Bronchial epithelial cell (primary cell): ENCODE measurements at places on chromosomes 1 and 21.

DNA sequence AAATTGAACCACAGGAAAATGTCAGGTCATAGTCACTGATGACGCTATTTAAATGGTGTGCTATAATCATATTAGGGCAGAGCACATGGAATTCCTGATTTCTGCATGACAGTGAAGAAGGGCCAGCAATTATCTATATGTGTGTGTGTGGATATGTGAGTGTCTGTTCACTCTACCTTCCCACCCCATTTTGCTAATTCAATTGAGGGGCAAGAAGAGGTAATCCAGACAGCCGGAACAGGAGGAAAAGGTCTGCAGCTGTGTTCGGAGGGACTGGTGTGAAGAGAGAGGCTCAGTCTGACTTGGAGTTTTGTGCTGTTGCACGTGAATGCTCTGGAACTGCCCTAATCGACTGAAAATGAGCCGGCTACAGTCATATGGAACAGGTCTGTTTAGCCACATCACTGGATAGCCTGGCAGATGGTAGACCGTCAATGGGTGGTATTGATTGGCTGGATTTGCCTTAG, 5.1 kb upstream of the ELAVL4 start:
- DNase-seq: no peak

GRCh38 chr1:167543199-167543990, 10.2 kb downstream of the CREG1 start:
- DNase-seq: no peak

GRCh38 chr1:10917513-10918454, 94.7 kb upstream of the TARDBP start:
- no peak for DNase-seq

DNA sequence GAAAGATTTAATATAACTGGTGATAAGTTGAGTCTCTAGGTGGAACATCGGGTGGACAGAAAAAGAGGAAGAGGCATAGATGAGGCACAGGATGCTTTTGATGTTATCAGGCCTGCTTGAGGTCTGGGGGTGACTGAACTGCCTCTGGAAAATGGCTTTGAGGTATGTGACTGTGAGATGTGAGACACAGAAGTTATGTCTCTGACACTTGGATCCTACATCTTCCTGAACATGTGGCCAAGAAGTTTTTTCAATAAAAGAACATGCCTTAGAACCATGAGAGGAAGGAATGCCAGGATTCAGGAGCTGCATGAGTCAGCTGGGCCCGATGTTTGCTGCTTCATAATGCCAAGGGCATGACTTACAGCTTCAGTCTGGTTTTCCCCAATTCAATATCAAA, 11.5 kb upstream of the AIM2 start:
- DNase-seq: peak; percentile 80

- peak; percentile 54 for DNase-seq
These were observed 307.3 kb downstream of the BRINP3 start for GRCh38 chr1:190170321-190170720.

DNA sequence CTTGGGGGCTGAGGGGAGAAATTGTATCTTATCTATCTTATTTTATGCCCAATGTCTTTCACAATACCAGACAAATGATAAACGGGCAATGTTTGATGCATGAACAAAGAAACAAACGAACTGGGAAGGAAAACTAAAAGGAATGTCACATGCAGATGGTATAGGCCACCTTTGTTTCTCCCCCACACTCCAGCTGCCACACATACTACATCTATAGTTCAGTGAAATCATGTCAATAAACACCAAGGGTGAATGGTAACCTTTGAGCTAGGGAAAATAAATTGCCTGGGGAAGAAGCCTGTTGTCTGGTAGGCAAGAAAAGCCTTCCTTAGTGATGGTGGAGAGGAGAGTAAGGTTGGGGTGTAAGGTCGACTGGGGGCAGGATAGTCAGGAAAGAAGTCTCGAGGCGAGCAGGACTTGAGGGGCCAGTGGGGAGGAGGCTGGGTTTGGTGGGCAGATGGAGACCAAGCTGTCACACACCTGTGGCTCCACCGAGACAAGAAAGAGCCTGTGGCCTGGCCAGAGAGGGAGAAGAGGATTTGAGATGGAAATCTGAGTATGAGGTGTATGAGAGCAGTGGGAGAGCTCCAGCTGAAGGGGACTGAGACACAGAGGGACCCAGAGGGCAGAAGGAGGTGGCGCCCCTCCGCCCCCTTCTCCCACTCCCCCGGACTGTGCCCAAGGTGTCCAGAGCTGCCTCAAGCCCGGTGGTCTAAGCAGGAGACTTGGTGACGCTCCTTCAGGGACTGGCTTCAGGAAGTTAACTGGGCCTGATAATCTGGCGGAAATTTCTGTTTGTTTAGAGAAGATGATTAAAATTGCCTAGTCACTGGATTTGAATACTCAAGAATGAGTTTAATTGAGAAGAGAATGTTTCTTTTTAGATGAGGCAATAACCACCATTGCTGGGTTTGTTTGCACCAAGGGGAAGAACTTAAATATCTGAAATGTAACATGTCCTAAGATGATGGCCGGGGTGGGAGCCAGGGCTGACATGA, 37.3 kb downstream of the ATF3 start:
- no peak for DNase-seq

GRCh38 chr21:14273736-14274538, 58.0 kb downstream of the RBM11 start:
- DNase-seq: peak; percentile 49

DNA sequence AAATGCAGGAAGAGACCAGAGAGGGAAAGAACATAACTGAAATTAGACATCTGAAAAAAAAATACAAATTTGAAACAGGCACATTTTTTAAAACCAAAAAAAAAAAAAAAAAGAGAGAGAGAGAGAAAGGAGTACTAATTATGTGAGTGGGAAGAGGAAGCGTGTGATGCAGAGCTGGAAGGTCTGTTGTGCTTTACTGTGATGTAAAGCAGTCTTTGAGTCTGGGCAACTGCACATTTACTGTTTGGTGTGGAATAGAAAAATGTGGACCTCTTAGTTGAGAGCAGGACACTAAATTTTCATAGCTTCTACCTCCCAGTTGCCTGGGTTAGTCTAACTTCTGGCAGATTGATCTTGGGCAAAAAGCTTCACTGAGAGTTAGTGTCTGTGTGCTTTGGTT, 16.5 kb downstream of the LHX9 start:
- DNase-seq: no peak

- peak; percentile 71 for DNase-seq
These were observed 84.1 kb upstream of the PRDX6 start for GRCh38 chr1:173392895-173393658.

DNA sequence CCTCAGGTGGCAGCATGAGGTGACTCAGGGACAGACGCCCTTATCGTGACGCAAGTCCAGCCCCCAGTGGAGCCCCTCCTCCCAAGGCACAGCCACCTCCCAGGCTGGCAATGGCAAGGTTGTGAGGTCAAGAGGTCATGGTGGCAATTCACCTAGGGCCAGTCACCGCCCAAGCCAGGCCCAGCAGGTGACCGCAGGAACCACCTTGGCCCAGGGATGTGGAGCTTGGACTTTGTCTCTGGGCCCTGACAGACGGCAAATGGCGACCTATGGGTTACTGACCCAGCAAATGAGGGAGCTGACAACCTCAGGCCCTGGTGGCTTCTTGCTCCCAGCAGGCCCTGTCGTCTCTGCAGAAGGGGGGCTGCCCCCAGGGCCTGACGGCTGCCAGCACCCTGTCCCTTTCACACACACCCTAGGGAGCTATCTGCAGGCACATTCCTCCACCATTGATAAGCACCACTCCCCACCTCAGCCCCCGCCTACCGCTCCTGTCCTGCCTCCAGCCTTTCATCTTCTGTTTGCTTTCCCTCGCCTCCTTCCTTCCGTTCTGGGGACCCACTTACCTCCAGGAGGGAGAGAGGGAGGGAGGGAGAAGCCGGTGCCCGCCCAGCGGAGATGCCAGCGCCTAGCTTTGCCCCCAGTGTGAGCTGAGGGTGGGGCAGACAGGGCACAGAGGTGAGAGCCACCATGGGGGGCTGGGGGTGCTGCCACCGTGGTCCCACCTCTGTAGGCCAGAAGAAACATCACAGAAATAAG, 12.1 kb downstream of the EPHA2 start:
- DNase-seq: peak; percentile 80

GRCh38 chr1:11198257-11198656, 9.1 kb downstream of the ANGPTL7 start:
- no peak for DNase-seq

DNA sequence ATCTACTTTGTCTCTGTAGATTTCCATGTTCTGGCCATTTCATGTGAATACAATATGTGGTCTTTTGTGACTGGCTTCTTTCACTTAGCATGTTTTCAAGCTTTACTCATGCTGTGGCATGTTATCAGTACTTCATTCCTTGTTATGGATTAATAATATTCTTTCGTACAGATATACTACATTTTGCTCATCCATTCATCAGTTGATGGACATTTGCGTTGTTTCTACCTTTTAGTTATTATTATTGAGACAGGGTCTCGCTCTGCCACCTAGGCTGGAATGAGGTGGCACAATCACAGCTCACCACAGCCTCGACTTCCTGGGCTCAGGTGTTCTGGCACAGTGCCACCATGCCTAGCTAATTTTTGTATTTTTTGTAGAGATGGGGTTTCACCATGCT, 21.4 kb downstream of the SFPQ start:
- DNase-seq: no peak

DNA sequence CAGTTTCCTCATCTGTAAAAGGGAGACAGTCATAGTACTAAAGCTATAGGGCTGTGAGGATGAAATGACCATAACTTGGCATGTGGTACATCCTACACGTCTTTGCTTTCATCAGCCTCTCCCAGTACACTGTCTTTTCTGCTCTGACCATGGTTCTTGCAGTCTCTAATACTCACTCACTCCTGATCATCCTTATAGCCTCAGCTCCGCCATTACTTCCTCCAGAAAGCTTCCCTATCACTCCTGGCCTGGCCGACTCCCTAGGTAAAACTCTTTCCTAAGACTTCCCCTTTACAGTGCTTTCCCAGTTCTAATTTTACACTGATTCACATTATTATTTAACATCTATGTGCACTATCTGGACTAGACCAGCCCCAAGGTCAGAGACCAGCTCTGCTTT, 5.0 kb upstream of the MRPL24 start:
- DNase-seq: no peak

DNA sequence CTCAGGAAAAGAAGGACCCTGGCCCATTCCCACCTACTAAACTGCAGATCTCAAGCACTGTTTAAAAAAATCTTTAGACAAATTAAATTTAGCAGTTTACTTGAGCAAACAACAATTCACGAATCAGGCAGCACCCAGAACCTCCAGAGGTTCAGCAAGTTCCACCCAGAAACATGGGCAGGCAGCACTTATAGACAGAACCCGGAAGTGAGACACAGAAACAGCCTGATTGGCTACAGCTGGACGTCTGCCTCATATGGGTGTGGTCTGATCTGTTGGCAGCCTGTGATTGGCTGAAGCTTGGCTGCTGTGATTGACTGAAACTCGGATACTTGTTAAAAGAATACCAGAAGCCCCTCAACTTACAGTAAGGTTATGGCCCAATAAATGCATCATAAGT, 34.7 kb upstream of the COL6A2 start:
- DNase-seq: no peak

DNA sequence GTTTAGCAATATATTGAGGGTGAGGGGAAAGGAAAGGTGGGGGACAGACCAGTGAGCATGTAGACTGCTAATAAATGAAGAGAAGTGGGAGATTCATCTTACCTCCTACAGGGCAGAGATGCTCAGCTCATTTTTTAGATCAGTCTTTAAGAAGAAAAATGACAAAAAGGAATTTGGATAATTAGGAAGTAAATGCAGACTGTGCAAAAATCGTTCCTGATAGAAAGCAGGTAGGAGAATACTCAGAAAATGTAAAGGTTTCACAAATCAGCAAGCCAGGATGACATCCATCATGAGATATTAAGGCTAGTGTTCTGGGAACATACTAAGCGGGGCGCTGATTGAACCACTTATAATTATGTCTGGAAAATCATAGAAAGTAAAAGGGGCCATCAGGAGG, 106.3 kb downstream of the RNF220 start:
- DNase-seq: no peak

DNA sequence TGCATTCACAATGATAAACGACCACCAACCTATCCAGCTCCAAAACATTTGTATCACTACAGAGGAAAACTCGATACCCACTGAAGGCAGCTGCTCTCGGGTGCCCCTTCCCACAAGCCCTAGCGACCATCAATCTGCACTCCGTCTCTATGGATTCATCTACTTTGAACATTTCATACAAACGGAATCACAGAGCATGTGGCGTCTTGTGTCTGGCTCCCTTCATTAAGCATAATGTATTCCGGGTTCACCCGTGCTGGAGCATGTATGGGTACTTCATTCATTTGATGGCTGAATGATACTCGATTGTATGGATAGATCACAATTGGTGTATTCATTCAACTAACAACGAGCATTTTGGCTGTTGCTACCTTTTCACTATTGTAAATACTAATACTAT, 340.2 kb downstream of the SMYD3 start:
- DNase-seq: peak; percentile 59

DNA sequence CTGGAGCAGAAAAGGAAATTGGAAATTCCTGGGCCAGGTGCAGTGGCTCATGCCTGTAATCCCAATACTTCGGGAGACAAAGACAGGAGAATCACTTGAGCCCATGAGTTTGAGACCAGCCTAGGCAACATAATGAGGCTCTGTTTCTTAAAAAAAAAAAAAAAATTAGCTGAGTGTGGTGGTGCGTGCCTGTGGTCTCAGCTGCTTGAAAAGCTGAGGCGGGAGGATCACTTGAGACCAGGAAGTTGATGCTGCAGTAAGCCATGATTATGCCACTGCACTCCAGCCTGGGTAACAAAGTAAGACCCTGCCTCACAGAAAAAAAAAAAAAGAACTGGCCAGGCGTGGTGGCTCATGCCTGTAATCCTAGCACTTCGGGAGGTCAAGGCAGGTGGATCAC, 56.7 kb downstream of the SRSF11 start:
- no peak for DNase-seq

DNA sequence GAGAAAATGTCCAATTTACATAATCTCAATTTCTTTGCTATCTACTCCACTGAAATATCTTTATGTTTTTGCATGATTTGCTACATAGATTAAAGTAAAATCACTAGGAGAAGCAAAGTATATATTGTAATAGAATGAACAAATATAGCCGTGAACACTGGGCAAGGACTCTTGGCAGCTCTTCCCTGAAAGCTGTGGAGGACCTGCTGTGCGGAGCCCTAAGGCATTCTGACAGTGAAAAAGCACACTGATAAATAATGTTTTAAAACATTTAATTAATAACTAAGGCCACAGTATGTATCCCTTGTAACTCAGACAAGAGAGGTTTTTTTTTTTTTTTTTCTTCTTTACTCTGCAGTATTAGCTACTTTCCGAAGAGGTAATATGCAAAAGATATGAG, 256.1 kb upstream of the DPYD start:
- no peak for DNase-seq

DNA sequence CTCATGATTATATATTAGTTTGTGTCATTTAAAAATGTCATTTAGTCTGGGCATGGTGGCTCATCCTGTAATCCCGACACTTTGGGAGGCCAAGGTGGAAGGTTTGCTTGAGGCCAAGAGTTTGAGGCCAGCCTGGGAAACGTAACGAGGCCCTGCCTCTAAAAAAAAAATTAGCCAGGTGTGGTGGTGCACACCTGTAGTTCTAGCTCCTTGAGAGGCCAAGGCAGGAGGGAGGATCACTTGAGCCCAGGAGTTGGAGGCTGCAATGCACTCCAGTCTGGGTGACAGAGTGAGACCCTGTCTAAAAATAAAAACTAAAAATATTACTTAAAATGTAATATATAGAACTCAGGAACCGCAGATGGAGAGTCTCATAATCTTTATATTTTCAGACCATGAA, 34.6 kb downstream of the RUNX3 start:
- no peak for DNase-seq
